ENCODE measurements at places on chromosomes 12 and 14. TPM values are rescaled to one million over a fixed set of nuclear protein-coding genes. Genes with fewer than 3 reads are reported as not detected.
A peak's percentile ranks its signal among the peaks of the same experiment; 100 is the strongest.

- DNase-seq = no peak
Measured at GRCh38 chr12:90124289-90124688, 415.7 kb upstream of the ATP2B1 start.

POLR3B gene
- 15.1 TPM for total RNA-seq

- peak; percentile 59 for DNase-seq
Measured at GRCh38 chr12:20426191-20426590, 57.9 kb downstream of the PDE3A start.

- DNase-seq = no peak
Measured at GRCh38 chr12:125135906-125136305, 70.7 kb downstream of the AACS start.

AMIGO2 gene
- total RNA-seq = 62.2 TPM

DNA sequence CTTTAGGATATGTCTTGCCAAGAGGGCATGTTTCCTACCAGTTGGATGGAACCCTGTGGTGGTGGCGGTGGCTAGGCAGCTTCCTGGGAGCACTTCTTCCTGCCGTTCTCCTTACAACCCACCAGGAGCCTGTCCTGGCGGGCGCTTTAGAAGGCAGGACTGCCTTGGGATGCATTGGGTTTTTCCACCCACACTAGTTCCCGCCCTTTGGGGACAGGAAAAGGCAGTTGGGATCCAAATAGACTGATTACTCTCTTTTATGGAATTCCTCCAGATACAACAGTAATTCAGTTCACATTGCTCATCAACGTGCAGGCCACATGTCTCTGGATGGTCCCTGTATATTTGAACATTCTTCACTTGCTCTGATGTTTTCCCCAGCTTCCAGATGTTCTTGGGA lies 305.7 kb upstream of the SSTR1 start:
- peak; percentile 55 for DNase-seq

EPS8 gene
- total RNA-seq = 79.9 TPM

GRCh38 chr12:7354529-7354928 lies 50.7 kb downstream of the ACSM4 start:
- DNase-seq = no peak

- no peak for DNase-seq
Measured at GRCh38 chr12:30044206-30044605, 260.5 kb upstream of the TMTC1 start.

RNASE7 gene
- not detected for total RNA-seq

TSPAN8 gene
- total RNA-seq = 0.43 TPM

DNA sequence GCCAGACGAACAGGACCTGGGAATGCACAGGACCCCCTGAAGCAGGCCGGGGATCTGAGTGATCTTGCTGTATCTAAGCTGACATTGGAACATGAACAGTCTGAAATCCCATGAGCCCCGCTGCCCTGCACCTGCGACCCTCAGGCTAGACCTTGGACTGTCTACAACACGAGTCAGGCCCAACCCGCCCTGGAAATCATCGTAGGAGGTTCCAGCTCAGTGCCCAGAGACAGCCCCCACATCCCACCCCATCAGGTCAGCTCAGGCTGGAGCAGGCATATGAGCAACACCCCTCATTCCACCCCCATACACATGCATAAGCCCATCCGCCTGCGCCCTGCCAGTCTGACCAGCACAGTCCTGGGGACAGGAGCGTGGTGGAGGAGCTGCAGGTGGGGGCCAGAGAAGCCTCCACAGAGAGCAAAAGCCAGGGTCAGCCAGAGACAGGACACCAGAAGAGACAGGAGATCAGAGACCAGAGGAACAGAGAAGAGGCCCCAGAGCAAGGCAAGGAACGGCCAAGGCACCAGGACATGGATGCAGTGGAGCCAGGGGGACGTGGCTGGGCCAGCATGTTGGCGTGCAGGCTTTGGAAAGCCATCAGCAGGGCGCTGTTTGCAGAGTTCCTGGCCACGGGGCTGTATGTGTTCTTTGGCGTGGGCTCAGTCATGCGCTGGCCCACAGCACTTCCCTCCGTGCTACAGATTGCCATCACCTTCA lies at the start of gene AQP6:
Gene AQP6, plus strand, starts transcription at position 307 of the 720 bp plus-strand sequence. Its CDS starts 227 bp downstream, at position 534.
- DNase-seq = no peak

DNA sequence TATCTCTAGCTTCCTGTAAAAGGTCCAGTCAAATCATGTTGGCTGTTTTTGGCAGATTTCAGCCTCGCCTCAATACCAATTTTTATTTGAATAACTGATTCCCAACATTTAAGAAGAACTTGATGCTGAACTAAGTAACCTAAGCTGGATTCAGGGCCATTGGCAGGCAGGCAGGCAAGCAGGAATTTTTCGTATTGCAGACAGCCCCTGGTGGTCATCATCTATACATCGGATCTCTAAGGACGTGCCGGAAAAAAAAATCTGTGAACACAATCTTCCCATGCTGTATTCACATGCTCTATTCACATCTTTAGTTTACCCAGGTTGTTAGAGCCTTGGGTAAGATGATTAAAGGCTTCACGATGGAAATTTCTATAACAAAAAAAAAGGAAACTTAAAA lies 7.0 kb downstream of the VCPKMT start:
- DNase-seq = peak; percentile 22

RNASE3 gene
- total RNA-seq = not detected

- no peak for DNase-seq
Measured at GRCh38 chr12:47888153-47888819, 16.5 kb downstream of the VDR start.

OSGEP gene
- total RNA-seq = 36.3 TPM

DNA sequence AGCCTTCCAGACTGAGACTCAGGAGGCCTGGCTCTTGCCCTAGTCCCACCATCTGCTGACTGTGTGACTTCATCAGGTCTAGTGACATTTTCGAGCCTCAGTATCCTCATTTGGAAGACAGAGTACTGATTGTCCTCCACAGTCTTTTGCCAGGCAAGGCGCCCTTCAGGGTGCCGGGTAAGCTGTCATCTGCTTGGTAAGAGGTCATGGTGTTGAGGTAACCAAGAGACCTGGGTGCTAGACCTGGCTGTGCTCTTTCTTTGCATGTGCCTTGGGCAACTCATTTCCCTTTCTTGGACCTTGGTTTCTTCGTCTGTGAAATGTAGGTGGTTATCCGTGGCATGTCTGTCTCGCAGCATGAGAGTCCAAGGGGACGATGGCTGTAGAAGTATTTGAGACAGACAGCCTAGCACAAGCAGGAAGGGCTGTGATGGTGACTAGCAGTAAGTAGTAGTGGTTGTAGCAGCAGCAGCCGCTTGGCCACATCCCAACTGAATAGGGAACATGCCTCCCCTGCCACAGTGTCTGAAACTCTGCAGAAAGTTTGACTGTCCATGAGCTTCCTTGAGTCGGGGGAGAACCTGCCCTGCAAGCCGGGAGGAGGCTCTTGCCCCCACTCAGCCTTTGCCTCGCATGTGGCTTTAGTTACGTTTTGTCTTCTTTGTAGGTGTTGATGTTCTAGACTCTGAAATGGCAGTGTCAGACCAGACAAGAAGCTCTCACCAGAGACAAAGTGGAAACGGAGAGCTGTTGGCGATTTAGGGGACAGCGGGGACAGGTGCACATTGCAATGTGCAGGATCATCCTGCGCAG lies 40.3 kb downstream of the EVL start:
- DNase-seq = no peak

DNA sequence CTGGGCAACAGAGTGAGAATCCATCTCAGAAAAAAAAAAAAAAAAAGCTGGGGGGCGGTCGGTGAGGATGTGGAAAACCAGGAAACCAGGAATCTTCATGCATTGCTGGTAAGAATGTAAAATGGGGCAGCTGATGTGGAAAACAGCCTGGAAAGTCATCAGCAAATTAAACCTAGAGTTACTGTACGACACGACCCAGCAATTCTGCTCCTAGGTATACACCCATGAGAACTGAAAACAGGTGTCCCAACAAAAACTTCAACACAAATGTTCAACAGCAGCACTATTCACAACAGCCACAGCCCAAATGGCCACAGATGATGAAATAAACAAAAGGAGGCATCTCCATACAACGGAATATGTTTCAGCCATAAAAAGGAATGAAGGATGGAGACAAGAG lies 97.3 kb downstream of the NCOR2 start:
- no peak for DNase-seq

GRCh38 chr14:104195878-104196277 lies 57.5 kb downstream of the KIF26A start:
- no peak for DNase-seq

PRICKLE1 gene
- 13.9 TPM for total RNA-seq

SOS2 gene
- total RNA-seq = 27.2 TPM

DNA sequence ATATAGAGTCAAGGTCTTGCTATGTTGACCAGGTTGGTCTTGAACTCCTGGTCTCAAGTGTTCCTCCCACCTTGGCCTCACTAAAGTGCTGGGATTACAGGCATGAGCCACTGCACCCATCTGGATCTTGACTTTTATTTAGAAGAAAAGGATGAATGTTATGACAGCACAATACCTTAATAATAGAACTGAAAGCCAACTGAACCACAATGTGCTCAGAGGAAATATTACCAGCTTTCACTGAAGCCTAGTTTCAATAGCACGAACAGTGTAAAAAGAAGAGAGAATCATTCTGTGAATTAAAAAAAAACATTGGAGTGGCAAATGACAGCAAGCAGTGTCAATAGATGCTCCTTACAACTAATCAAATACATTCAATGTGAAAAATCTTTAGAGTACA lies 239.2 kb upstream of the RMST start:
- no peak for DNase-seq

- peak; percentile 62 for DNase-seq
Measured at GRCh38 chr14:91038439-91038838, 22.0 kb downstream of the RPS6KA5 start.

DNA sequence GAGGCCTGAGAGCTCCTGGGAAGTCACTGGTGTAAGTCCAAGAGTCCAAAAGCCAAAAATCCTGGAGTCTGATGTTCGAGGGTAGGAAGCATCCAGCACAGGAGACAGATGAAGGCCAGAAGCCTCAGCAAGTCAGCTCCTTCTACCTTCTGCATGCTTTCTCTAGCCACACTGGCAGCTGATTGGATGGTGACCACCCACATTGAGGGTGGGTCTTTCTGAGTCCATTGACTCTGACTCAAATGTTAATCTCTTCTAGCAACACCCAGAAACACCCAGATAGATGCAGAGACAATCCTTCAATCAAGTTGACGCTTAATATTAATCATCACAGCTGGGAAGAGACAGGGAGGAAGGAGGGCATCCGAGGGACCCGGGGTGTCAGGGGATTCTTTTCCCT lies 305.8 kb downstream of the AACS start:
- DNase-seq = no peak

SCAF11 gene
- 114 TPM for total RNA-seq

DNA sequence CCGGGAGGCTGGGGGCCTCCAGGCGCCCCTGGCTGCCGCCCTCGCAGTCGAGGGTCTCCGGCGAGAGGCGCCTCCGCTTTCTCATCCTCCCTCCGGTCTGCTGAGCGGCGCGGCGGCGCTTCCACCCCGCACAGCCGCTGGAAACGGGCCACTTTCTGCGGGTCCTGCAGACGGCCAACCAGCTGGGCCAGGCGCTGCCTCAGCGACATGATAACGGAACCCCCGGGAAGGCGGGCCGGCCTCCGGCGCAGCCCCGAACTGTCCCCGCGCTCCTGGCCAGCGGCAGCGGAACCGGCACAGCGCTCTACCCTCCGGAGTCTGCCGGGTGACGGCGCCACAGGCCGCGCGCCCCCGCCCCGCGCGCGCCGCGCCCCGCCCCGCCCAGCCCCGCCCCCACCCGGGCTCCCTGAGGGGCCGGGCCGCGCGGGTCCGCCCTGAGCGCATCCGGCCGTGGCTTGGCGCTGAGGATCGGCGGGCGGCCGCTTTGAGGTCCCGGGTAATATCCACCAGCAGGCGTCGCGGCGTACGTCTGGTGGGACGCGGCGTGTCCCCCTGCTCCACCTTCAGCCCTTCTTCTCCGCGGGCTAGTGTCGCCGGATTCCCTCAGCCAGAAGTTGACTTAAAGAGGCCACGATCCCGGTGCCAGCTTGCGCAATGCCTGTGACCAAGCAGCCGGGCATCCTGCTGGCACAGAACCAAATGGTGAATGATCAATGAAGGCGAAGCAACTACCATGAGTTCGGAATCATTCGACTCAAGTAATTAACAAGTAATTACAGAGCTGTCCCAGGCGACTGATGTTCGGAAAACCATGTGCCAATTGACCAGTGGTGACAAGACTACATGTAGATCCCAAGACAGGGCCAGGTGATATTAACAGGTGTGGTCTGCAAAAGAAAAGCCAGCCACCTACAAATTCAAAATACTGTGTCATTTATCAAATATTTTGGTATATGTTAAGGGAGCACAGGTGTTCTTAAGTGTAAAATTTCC lies at the start of gene SGPP1:
Gene SGPP1, minus strand, starts transcription at position 330 of the 993 bp plus-strand sequence. Its CDS starts 121 bp downstream, at position 209.
- DNase-seq = peak; percentile 75

- no peak for DNase-seq
Measured at GRCh38 chr12:27806259-27806658, 26.2 kb upstream of the MANSC4 start.

SERPINA10 gene
- total RNA-seq = not detected

CLEC6A gene
- not detected for total RNA-seq

DEPDC4 gene
- total RNA-seq = 1.7 TPM

- no peak for DNase-seq
Measured at GRCh38 chr14:67917006-67917405, 97.4 kb downstream of the RAD51B start.

DNA sequence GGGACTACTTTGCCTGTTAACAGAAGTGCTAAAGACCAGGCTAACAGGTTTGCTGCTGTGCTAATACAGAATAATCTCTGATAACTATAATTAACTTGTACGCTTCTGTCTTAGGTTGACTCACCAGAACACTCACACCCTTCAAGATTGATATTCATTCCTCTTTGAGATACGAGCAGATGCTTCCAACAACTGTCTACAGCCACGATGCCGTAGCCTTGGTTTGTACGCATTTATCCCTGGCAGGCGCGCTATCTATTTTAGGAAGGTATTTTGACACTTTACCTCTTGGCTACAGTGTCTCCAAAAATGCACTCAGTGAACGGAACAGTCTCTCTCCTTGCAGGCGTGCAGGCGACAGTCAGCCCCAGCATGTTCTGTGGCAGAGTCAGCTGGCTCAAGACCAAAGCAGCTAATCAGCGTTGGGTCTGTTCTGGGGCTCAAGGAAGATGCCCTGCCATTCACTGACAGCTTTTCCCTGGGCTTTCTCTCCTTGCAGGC lies 146.4 kb upstream of the PRICKLE1 start:
- DNase-seq = no peak

DNA sequence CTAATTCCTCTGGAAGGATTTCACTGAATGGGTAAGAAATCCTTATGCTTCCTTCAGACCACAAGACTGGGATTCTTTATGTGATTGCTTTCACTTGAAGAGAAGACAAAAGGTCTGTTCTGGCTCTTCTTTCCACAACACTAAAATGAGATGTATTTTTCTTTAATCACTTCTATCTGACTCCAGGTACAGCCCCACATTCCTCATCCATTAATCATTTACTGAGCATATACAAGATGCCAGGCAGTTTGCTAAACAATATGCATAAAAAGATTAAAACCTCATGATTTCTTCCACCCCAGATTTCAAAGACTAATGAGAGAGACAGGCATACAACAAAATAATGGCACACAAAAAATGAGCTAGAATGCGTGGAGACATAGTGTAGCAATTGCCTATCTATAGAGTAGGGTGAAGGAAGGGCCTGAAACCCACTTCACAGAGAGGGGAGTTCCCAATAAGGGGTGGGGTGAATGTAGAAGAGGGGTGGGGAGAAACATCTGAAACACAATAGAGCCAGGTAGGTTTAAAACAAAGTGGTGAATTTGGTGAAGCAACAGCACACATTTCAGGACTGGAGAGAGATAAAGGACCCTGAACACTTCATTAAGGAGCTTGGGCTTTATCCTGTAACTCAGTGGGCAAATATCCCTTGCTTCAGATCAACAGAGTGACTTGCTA lies 65.1 kb upstream of the PRB2 start:
- no peak for DNase-seq

Data from fibroblast of villous mesenchyme (primary cell).